ENCODE measurements at places on chromosomes 12 and 14. TPM values are rescaled to one million over a fixed set of nuclear protein-coding genes. Genes with fewer than 3 reads are reported as not detected.

GRCh38 chr14:104797115-104798044 is 1.8 kb upstream of the AKT1 start:
- DNase-seq: peak; percentile 68

GRCh38 chr12:96140174-96140573 is 54.0 kb upstream of the ELK3 start:
- peak; percentile 85 for DNase-seq

- no peak for DNase-seq
Observed at GRCh38 chr12:108930155-108930554, 50.3 kb downstream of the DAO start.

CCDC88C gene
- total RNA-seq: 0.06 TPM

DNA sequence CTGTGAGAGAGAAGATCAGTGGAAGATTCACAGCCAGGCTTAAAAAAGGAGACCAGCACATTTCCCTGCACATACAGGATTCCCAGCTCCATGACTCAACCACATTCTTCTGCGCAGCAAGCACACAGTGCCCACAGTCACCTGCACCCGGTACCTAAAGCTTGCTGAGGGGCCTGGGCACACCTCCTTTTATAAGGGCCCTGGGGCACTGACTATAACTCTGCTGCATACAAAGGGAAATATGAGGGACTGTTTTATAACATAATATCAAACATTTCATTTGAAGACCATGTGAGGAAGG is 322.9 kb downstream of the DAD1 start:
- no peak for DNase-seq

INSM2 gene
- total RNA-seq: not detected

ERP27 gene
- not detected for total RNA-seq

DNA sequence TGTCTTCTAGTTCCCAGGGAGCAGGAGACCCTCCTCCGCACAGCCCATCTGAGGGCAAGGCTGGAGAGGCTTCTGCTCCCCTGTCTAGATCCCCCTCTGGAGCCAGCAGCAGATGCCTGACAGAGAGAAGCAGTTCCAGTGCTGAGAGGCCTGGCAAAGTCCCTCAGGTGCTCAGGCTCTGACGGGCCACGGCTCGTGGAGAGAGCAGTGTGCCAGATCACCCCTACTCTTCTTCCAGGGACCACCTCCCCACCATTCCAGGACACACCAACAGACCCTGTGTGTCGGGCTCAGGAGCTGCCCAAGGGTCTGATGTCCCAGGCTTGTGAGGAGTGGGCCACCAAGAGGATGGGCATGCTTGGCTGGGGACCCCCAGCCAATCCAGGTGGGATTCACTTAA is 22.5 kb upstream of the C14orf180 start:
- DNase-seq: no peak
